COR-L47 (cell line): ENCODE measurements at places on chromosomes 11 and 22.
A peak's percentile ranks its signal among the peaks of the same experiment; 100 is the strongest.

DNA sequence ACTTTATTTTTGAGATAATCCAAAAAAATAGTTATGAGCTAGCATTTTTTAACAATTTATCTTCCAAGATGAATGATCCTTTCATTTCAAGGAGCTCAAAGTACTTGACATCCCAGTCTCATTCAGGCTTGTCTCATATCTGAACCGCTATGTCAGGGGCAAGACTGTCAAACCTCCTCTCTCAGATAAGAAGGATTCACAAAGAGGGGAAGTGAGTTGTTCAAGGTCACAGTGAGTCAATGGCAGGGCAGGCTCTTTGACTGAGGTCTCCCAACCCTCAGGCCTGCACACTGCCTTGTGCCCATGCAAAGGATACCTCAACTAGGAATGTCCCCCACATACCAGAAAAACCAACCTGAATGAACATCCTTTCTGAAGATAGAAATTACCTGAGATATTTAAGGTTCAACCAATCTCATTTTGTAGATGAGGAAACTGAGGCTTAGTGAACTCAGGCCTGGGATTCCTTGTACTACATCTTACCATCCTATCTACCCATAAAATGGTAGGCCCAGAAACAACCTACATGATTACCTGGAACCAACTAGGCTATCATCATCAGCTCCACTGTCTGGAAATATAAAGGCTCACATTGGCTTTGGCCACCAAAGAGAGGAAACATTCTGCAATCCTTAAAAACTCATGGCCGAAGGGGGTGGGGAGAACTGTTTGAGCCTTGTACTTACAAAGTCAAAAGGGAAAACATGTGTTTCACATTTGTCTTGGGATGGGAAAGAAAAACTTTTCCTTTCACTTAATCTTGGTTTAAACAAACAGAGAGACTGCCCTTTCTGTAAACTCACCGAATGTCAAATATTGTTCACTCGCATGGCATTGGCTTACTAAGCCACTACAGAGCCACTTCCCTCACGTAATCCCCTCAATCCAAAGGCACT, 51.1 kb downstream of the LIF start:
- DNase-seq, result no peak

GRCh38 chr11:130499828-130500227, 51.4 kb downstream of the ADAMTS15 start:
- no peak for DNase-seq

- no peak for DNase-seq
Measured at GRCh38 chr11:12089041-12089440, 21.3 kb upstream of the MICAL2 start.

GRCh38 chr11:92123540-92123939, 101.1 kb upstream of the FAT3 start:
- no peak for DNase-seq

GRCh38 chr22:45838305-45838887, 138.6 kb downstream of the WNT7B start:
- DNase-seq, result no peak

GRCh38 chr11:6320411-6321155, at the start of gene CAVIN3:
Gene CAVIN3 (minus strand): TSS chr11:6320501. CDS start chr11:6320476, 25 bp downstream.
- no peak for DNase-seq

- no peak for DNase-seq
Measured at GRCh38 chr11:74320538-74320937, 9.1 kb upstream of the P4HA3 start.

DNA sequence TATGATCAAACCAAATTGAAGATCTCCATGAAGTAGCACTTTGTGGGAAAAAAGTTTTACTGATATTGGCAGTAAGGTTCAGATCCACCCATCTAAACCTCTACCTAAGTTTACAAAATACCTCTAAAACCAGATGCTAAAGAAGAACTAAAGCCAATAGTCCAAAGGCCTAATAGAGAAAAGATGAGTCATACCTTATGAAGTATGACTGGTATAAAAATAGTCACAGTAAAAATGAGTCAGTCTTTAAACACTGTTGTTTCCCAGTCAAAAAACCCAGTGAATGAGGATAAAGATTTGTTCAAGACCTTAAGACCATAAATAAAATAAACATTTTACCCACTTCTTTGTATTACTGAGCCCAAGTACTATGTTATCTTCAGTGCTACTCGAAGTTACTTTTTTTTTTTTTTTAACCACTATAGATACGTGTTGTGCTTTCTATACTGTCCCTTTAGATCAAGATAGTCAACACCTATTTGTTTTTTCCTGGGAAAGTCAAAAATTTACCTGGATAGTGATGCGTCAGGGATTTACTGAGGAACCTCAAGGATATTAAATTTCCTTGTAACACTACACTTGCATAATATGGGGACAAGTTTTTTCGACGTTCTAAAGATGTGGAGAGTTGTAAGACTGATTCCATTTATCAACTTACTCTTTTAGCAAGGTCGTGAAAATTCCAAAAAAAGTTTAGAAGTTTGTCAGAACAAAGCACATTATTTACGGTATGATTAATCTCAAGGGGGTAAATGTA, 87.3 kb downstream of the CCDC73 start:
- DNase-seq, result no peak

GRCh38 chr11:36485298-36486002, 24.6 kb downstream of the TRAF6 start:
- DNase-seq, result no peak

DNA sequence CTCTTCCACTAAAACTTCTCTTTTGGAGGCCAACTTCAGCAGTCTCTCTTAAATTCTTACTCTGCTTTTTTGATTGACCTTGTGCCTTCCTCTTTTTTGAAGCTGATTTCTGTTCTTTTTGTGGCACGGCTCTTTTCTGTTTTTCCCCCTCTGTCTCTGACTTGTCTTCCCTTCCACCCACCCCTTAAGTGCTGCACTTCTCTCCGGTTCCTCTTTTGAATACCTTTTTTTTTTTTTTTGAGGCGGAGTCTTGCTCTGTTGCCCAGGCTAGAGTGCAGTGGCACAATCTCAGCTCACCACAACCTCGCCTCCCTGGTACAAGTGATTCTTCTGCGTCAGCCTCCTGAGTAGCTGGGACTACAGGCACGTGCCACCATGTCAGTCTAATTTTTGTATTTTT, 211.9 kb downstream of the BLID start:
- DNase-seq, result no peak

GRCh38 chr11:73372375-73372993, 3.7 kb upstream of the RELT start:
- no peak for DNase-seq

DNA sequence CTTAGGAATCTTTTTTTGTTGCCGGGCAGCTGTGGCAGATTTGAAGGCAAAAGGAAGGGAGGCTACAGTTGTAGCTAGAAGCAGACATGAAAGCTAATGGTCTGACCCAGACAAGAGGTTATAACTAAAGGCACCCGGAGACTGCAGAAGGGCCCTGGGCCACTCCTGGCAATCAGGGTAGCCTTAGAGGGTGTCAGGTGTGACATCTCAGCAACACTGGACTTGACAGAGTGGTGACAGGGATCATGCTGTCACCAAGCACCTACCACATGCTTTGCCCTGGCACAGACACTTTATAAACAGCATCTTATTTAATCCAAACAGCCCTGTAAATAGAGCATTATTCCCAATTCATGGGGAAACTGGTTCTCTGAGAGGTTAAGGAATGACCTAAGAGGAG, 25.7 kb downstream of the TUB start:
- no peak for DNase-seq

DNA sequence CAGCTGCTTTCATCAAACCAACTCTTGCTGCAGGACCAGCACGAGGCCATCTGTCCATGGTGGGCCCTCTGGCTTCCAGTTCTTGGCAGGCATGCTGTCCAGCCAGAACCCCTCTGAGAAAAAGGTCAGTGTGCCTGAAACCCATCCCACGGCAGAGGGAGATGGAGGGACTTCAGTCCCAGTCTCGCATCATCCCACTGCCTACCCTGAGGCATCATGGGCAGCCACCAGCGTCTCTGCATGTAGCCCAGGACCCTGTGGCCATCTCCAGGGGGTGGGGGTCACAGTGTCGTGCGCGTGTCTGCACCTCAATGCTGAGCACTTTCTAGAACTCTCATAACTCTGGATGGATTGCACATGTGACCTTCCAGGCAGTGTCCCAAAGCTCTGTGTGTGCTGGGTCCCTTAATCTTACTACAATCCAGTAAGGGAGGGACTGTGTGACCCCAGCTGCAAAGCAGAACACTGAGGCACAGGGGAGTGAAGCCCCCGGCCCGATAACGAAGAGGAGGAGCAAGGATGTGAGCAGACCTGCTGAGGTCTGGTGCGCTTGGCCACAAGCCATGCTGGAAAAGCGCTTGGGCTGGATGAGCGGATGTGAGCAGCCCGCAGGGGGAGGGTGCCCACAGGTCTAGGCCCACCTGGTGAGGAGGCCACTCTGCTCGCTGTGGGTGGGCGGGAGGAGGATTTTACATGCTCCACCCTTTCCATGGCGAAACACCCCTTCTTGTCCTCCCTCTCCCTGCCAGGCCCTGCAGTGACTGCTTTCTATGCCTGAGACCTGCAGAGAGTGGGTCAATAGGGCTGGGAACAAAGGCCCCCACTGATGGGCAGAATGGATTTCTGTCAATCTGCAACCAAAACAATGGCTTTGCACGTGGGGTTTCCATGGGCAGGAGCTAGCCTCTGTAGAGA, 1401.0 kb downstream of the BRD1 start:
- DNase-seq, result no peak

DNA sequence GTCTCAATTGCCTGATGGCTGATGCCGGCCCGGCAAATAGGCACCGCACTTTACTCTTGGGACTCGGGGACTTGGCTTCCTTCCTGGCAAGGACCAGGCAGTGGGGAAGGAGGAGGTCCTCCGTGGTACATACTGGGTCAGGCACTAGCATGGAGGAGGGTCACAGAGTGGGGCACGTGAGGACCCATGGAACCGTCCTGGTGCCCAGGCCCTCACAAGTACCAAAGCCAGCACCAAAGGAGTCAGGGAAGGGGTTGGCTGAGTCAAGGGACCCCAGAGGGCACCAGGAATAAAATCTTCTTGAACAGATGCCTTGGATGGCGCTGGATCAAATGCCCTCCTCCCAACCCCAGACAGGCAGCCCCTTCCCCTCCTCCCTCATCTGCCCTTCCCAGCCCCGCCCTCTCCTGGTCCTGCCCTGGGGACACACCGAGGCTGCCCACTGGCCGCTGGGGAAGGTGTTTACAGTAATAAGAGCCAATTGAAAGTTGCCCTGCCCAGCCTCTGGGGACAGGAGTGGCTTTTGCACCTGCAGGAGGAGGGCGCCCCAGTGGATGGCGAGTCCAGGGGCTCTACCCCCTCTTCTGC, 5.6 kb upstream of the CARNS1 start:
- no peak for DNase-seq

GRCh38 chr11:61057615-61058014, 44.7 kb upstream of the CD5 start:
- no peak for DNase-seq

GRCh38 chr22:32874976-32875375, 73.5 kb downstream of the TIMP3 start:
- no peak for DNase-seq

GRCh38 chr11:130183878-130184610, 24.5 kb downstream of the ST14 start:
- DNase-seq, result no peak

DNA sequence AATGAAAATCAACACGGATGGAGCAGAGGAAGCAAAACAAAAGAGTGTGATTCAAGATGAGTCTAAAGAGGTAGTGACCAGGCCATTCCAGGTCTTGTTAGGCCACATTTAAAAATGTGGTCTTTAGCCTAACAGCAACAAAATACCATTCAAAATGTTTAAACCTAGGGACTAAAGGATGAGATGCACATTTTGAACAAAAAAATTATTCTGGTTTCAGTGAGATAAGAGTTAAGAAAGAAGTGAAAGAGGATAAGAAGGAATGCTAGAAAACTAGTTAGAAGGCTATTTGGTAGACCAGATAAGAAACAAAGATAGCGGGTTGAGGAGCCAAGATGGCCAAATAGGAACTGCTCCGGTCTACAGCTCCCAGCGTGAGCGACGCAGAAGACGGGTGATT, 85.2 kb downstream of the CWF19L2 start:
- DNase-seq, result no peak

GRCh38 chr11:8327761-8328192, 64.1 kb upstream of the LMO1 start:
- DNase-seq, result no peak

- peak; percentile 49 for DNase-seq
Measured at GRCh38 chr22:35023692-35024363, 42.1 kb upstream of the ISX start.

DNA sequence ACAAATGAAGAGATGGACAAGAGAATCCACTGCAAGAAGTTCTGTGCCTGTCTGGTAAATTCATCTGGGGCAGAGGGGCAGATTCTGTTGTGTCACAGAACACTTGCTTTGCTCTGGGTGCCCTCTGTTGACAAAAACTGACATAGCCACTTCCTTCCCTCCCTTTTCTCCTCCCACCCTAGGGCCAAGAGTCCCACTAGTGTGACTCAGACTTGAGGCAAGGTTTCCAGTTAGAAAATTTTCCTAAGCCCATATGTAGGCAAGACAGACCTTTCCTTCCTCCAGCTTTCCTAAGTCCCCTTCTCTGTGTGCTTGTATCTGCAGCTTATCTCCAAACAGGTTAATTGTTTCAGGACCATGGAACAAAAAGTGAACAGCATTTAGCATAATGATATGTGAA, 106.8 kb downstream of the RBFOX2 start:
- peak; percentile 55 for DNase-seq

DNA sequence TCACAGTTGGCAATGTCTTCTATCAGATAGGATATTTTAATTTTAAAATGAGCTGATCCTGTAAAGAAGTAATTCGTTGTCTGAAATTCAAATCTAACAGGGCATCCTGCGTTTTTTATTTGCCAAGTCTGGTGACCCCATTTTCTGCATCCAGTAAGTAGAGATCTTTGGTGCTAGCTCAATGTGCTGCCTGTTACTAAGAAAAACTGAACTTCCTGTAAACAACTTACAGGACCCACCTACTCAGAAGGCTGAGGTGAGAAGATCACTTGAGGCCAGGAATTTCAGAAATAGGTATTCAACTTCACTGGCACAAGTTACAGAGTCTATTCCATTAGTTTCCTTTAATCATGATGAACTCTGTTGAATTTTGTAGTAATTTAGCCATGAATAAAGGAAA, 4.0 kb downstream of the ARL14EP start:
- no peak for DNase-seq

- no peak for DNase-seq
Measured at GRCh38 chr11:92981508-92982043, 12.1 kb downstream of the MTNR1B start.

DNA sequence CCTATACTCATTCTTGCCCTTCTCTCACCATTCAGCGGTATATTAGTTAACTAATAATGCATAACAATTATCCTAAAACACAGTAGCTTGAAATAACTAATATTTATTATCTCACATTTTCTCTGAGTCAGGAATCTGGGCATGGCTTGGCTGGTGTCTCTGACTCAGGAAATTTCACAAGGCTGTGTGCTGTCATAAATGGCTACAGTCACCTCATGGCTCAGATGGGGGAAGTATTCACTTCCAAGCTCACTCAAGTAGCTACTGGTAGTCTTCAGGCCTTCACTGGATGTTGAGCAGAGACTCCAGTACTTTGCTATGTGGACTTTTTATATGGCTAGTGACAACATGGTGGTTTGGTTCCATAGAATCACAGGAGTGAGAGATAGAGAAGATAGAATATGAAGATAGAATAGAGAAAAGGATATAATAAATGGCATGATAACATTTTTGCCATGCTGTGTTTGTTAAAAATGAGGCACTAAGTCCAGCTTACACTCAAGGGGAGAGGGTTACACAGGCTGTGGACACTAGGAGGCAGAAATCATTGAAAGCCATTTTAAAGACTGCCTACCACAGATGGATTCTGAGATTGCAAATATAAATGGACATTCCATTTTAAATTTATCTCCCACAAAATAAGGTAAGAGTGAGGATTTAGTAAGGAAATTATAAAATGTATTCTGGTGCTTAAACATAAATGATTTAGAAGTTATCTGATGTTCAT, 997.8 kb upstream of the CHORDC1 start:
- DNase-seq, result no peak
